Right ventricle myocardium superior (tissue), 1 donor: ENCODE measurements at places on chromosomes 2 and 18.
A peak's percentile ranks its signal among the peaks of the same experiment; 100 is the strongest.

GRCh38 chr18:23127090-23127489 lies 8.2 kb upstream of the CABLES1 start:
- DNase-seq = no peak

DNA sequence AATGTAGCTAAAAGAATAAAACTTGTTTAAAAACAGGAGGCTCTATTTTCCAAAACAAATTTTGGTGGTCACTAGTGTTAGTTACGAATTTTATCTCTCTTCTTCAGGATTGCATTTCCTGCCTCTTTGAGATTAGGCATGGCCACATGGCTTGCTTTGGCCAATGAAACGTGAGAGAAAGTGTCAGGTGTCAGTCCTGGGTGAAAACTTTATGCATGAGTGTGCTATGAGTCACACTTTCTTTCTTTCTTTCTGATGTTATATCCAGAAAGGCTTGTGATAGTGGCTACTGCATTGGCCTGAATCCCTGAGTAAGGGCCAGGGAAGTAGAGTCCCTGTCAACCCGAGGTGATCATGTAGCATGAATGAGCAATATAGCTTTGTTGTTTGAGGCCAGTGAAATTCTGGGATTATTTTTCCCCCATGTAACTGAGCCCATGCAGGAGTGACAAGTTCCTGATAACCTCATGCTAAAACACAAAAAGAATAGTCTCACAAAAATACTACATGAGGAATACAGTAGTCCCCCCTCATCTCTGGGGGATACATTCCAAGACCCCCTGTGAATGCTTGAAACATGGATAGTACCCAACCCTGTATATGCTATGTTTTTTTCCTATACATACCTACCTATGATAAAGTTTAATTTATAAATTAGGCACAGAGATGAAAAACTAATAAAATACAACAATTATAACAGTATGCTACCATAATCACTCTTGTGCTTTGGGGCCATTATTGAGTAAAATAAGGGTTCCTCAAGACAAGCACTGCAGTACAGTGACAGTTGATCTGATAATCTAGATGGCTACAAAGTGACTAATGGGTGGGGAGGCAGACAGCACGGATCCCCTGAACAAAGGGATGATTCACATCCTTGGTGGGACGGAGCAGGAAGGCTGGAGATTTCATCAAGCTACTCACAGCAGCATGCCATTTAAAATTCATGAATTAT lies 109.5 kb downstream of the CDC42EP3 start:
- DNase-seq = no peak

DNA sequence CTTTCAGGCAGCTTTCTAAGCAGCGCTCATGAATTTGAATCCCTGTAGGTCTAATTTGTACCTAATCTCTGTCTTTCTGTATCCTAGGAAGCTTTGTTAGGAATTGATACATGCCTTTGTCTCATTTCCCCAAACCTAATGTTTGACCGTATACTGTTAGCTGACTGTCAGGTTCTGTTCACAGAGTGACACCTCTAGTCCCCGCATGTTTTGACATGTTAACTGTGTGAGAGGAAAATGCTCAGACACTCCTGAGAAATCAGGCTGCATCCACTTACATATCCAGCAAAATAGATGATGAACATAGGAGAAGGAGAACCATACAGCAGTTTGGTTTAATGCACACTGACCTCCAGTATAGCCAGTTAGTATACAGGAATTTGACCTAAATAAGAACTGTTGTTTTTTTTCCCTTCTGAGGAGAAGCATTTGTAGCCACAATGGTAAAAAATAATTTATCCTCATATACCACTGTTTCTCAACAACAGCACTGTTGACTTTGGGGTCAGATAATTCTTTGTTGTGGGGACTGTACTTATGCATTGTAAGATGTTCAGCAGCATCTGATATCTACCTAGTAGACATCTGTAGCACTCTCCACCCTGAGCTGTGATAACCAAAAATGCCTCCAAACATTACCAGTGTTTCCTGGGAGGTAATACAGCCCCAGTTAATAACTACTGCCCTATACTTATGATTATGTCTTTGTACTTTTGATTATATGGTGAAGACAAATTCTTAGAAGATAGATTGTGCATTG lies 130.9 kb downstream of the NCOA1 start:
- no peak for DNase-seq

DNA sequence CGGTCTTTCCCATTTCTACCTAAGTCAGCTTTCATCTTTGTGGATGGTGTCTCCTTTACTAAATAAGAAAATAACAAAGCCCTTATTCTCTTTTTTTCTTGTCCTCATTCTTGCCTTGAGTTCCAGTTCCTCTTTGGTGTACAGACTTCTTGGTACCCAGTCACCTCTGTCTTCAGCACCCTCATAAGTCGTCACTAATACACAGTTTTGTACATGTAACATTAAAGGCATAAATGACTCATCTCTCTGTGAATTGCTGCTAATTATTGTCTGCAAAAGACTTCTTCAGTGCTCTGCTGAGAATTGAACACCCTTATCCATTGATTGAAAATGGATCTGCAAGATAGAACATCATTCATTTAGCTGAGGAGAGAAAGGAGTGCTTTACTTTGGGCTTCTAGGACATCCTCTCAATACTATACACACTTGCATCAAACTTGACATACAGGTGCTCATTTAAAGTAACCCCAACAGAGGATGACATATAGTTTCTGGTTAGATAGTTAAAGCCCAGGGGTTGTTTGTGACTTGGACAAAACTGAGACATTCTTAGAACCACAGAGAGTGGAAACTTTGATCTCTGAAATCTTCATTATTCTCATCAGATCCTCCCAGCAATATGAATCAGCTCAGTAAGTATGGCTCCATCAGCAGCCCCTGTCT lies 97.0 kb downstream of the XRCC5 start:
- no peak for DNase-seq

GRCh38 chr2:196170213-196170605 lies 1.2 kb downstream of the STK17B start:
- no peak for DNase-seq

GRCh38 chr2:105144941-105145300 lies 96.6 kb upstream of the GPR45 start:
- no peak for DNase-seq

DNA sequence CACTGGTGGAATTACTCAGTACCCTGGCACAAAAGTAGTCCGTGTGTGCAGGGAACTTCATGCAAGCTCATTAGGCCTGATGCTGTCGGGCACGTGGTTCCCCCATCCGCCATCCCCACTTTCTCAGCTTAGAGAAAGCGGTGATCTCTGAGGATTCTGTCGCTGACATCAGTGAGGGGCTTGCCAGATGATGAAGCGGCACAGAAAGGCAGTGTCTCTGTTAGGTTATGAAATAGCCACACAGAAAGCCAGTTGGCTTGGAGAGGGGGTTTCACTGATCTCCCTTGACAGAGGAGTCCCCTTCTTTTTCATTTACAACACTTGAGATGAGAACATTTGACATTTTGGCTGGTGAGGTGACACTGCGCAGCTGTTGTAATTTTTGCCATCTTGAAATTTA lies 179.7 kb downstream of the FAM210A start:
- no peak for DNase-seq

DNA sequence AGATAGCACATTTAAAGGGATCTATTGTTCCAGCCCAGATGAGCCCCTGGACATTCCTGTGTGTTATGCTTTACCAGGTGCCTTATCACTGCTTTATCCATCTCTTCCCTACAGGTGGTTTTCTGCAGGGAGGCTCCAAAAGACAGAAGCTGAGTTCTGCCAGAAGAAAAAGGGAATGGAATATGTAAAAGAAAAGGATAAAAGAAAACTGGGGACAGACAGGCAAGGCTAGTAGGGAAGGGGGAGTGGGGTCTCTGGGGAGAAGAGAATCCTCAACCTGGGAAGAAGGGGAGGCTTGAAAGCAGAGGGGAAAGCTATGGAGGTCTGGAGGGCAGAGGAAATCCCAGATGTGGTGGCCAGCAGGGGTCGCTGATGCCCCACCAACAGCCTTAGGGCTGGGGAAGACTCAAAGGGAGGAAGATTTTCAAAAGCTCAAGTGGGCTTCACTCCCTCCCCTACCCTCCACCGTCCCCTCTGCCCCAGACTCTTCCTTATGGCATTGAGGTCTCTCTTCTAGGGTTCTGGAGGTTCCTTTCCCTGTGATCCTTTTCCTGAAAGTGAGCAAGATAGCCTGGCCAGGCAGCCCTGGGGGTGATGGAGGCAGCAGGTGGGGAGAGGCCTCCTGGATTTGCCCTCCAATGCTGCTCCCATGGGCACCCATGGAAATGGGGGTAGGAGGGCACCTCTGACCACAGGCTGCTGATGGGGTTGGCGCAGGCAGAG lies 178.1 kb upstream of the PKDCC start:
- peak; percentile 85 for DNase-seq

DNA sequence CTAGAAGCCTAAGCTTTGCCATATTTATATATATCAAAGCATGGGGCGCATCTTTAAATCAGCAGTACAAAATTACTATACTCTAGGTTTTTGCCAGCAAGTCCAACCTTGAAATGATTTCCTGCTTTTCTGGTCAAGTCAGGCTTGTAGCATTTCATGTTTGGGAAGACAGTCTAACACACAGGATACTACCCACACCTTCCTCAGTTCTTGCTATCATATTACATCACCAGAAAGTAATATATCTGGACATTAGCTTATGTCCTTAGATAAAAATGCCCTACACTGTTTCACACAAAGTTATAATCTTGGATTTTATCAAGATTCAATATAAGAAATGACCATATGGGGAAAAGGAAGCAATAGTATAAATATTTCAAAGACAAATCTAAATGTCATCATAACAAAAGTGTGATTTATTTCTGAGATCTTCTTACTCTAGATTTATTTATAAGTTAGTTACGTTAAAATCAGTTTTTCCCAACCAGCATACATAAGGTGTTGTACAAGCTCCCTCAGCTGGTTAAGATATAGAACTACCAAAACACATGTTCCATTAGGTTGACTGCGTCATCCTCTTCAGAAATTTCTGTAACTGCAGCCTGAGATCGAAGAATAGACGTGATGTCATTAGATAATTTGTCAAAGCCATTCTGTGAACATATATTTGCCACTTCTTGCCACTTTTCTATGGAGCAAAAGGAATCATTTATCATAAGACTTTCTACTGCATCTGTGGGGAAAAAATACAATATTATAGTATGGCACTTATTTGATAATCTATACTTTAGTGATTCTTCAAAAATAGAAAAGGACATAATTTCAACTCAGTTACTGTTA lies 56.6 kb downstream of the CLHC1 start:
- no peak for DNase-seq

GRCh38 chr2:214076527-214076926 lies 334.3 kb upstream of the VWC2L start:
- no peak for DNase-seq

- DNase-seq = no peak
These were observed 4.6 kb downstream of the EFHD1 start for GRCh38 chr2:232637866-232638583.

DNA sequence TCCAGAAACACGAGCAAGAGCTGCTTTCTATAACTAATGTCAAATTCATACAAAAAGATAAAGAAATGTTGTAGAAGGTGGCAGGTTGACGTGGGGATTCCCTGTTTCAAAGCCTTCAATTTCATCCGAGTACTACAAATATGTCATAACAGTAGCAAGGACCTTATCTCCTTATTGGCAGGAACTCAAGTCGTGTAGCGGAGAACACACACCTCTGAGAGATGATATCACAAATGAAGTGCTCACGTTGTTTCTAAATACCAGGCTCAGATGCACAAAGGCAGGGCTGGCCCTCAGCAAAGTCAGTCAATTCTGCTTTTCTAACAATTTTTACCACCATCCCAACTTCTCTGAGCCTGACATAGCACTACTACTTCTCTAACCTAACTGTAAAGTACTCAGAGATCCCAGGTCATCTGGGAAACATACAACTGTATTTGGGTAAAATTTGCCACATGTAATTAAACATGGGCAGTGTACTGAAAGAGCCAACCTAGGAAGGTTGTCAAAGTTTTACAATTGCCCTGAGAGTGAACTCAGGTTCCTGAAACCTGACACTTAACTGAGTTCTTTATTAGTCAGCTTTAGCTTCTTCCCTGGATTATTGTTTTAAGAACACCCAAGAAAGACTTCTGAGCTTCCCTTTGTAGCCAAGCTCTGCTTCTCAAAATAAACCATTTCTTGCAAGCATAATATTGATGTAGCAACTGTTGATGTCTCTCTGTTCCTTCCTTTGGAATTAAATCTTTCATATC lies 813.7 kb upstream of the ACVR2A start:
- no peak for DNase-seq

DNA sequence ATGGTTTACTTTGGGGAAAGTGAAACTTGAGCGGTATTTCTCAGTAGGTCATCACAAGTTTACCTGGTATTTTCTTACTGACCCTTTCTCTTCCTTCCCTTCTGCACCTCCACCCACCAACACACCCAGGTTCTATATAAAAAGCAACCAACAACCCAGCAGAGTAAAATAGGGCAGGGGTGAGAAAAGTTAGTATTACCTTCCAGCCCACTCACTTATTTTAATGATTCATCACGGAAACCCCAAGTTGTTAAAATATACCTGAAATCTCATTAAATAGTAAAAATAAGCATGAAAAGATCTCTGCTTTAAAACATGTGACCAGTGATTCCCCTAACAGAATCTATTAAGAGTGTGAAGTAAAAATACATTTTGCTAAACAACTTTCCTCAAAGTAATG lies 306.1 kb downstream of the ZEB2 start:
- DNase-seq = no peak

GRCh38 chr2:186542002-186542401 lies 47.9 kb upstream of the ITGAV start:
- DNase-seq = no peak

DNA sequence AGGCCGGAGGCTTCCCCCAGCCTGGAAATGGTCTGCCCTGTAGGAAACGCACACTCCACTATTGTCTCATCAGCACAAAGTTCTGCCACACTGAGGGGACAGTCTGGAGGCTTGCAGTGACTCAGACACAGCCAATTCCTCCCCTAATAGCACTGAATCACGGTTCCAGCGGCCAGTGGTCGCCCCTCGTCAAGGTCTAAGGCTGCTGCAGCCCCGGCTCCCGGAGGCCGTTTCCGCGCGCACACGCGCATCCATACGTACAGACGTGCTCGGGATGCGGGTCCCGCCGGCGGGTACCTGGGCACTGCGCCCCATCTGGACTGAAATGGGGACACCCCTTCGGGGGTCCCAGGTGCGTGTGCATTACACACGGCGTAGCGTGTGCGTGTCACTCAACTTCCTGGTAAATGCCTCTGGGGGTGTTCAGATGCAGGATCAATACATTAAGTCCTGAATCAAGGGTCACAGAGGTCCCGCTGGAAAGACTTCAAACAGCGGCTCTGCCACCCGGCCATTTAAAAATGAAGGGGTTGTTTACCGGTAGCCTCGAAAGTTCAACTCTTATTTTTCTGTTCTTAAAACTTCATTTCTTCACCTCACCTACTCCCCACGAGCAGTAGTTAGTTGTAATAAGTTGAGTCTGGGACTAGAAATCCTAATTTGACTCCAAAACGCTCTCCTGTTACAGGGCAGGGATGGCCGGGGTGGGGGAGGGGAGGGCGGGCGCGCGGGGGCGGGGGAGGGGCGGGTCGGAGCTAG lies 572 bp upstream of the ZNF516 start:
- DNase-seq = peak; percentile 55

DNA sequence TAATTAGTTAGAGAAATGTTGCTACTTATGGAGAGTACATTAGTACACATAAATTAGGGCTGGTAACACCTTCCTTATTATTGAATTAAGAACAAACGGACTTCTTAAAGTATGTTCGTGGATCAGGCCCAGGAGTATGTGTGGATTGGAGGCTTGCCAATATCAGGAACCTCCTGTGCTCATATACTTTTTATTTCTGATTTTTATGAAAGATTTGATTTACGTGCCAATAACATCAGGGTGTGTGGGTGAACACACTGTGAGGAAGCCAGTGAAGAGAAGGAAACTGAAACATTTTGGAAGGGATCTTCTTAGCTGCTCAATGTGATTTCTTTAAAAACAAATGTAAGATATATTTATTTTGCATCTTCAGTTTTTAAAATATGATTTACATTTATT lies 113.0 kb downstream of the EFEMP1 start:
- no peak for DNase-seq
